NCI-H460 (cell line): ENCODE measurements at places on chromosomes 3 and 15. TPM values are rescaled to one million over a fixed set of nuclear protein-coding genes. Genes with fewer than 3 reads are reported as not detected.

GOLGA6A gene
- total RNA-seq: not detected in 2 replicates

SNRK gene
- total RNA-seq: 7.1 and 9.3 TPM in 2 replicates

XYLB gene
- 3.1 and 4.4 TPM in 2 replicates for total RNA-seq

LAMB2 gene
- total RNA-seq: 174 and 177 TPM in 2 replicates

COL6A6 gene
- total RNA-seq: not detected in 2 replicates

TGM5 gene
- total RNA-seq: not detected in 2 replicates

JMJD7 gene
- 3.1 TPM in 2 replicates for total RNA-seq

NR2E3 gene
- total RNA-seq: 0.23 and 0.37 TPM in 2 replicates

SLMAP gene
- 39.3 and 39.9 TPM in 2 replicates for total RNA-seq

TMIE gene
- total RNA-seq: 0.58 and 0.77 TPM in 2 replicates

FOXB1 gene
- total RNA-seq: 0.05 and 0.09 TPM in 2 replicates

SMCO1 gene
- not detected in 2 replicates for total RNA-seq

PXYLP1 gene
- 5.1 and 5.8 TPM in 2 replicates for total RNA-seq

KY gene
- not detected in 2 replicates for total RNA-seq

TMEM266 gene
- total RNA-seq: not detected in 2 replicates

SH2D7 gene
- total RNA-seq: not detected in 2 replicates
